ENCODE measurements at places on chromosomes 4 and X.

DNA sequence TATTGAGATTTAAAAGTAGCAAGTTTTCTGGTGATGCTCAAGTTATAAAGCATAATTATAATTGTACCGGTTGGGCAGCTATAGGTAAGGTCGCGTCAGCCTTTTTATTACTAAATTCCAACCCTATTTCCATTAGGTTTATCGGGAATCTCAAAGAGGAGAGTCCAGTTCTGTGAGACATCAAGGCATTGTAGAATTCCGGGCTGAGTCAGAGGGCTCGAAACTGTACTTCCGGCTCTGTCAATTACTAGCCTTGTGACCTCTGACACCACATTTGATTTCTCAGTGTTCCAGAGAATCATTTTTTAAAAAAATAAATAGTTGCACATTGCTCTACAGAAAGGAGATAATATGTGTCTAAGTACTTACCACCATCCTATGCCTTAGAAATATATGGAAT is 4.3 kb downstream of the IL1RAPL1 start:
- ATAC-seq, result no peak

- ATAC-seq, result no peak
These were observed 4.8 kb downstream of the SOWAHD start for GRCh38 chrX:119763181-119763580.

DNA sequence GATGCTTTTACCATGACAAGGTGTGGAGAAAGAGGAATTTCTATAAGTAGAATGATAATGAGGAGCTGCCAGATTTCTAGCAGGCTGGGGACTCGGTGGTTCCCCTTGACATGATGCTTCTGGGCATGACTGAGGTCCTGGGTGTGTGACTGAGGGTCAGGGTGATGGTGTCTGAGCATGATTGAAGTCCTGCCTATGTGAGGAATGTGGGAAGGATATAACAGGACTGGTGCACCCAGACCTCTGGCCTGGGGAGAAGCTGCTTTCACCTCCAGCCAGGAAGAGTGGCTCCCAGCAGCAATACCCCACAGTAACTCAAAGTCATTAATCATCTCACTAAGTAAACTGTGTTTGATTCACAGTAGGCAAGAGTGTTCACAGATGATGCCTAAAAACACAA is 17.4 kb downstream of the SORBS2 start:
- no peak for ATAC-seq

- ATAC-seq, result no peak
These were observed 139.8 kb downstream of the CDS1 start for GRCh38 chr4:84722720-84723119.

All from stimulated activated memory B cell treated with anti-CD40 and anti-IgM and Interleukin-4, amounts not matched to agents 10 μg/mL and 1 μg/mL and 100 μg/mL, for 72 hours (primary cell).